ENCODE measurements at places on chromosomes 2 and 18.
A peak's percentile ranks its signal among the peaks of the same experiment; 100 is the strongest.

- no peak for DNase-seq
Observed at GRCh38 chr2:121197369-121198091, 87.5 kb downstream of the TFCP2L1 start.

DNA sequence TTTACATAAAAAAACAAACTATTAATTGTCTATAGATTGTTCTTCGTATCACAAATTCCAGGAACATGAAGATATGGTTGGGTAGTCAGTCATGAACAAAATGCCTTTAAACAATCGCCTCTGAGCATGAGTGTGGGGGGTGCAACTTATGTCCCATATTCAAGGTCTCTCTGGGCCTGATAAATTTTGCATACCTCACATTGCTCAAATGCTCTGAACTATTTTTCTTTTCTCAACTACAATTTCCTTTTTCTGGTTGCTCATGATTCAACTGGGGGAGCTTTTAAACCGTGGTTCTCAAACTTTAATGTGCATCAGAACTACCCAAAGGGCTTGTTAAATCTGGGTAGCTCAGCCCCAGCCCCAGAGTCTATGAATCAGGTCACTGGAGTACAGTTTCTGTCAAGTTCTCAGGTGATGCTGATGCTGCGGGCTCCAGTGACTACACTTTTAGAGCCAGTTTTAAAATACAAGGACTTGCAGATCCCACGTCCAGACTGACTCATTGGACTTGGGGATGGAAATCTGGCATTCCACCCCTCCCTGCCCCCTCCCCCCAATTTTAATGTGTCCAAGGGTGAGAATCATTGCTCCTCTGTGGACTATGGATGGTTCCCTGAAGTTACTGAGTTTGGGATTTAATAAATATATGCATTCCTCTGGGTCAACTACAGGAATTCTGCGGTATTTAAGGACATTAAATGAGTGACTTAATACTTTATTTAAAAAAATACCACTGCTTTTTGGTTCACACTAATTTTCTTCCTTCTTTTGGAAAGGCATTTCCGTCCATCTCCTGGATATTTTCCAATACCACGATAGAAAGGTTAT lies 1.5 kb upstream of the GPD2 start:
- DNase-seq: no peak

DNA sequence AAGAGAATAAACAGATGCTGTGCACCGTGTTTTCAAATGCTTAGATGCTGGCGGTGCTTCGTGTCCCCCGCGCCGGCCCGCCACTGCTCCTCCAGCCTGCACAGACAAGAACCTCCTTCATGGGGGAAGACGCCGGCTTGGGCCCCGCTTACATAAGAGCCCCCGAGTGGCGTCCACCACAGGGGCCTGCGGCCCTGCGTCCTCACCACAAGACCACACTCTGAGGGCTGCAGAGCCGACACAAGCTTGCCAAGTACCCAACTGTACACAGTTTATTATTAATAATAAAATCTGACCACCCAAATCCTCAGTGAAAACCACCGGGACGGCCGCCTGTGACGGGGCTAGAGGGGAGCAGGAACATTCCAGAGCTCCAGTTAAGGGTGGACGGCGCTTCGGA lies 232.2 kb downstream of the HDAC4 start:
- no peak for DNase-seq

DNA sequence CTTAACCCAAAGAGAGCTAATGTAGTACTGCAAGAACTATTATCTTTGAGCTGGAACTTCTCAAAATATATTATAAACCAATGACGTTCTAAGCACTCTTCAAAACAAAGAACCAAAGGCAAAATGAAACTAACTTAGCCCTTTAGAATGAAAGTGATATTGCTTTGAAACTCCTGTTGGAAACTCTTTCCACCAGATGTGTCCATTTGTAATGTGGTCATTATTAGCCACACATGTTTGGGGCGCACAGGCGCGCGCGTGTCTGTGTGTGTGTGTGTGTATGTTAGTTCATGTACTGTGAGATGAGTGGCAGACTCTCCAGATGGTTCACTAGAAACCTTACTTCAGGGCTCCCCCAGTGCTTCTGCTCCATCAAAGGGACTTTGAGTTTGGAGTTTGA lies 323.4 kb downstream of the BCL11A start:
- no peak for DNase-seq

DNA sequence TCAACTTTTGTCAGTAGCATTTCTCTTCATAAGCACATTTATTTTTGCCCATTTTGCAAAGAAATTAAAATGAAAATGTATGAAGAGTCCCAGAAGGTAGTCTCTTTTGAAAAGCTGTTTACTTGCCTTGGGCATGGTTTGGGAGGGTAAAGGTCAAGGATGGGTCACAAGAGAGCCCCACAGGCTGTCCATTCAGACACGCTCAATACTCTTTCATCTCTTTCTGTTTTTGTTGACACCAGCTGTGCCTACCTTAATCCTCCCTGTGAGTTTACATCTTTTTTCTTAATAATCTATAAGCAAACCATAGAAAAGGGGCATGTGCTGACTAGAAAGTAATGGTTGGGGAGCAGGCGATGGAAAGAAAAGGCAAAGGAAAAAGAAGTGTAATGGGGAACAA lies 49.6 kb upstream of the KLF7 start:
- DNase-seq: no peak

DNA sequence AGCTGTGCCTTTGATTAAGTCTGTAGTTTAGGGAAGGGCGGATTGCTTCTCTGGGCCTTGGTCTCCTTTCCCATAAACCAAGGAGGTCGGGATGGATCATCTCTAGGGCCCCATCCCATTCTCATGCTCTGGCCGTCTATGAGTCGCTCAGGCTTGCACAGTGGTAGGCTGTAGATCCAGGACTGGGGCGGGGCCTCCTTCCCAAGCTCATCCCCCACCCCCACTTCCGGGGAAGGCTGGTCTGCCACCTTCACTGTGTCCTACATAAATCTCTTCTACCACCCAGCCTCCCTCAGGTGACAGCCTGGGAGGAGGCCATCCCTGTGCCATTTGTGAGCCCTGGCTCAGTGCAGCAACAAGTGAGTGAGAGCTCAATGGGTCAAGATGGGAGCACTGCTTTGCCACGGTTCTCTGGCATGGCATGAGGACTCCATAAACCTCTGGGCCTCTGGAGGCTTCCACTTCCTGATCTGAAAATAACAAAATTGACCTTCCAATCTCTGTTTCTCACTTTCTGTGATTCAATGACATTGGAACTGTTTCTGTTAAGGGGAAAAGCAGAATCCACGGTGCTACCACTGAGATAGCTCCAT lies 68.5 kb downstream of the SUMO1 start:
- no peak for DNase-seq

- peak; percentile 49 for DNase-seq
Observed at GRCh38 chr2:169047256-169048250, 16.4 kb upstream of the ABCB11 start.

DNA sequence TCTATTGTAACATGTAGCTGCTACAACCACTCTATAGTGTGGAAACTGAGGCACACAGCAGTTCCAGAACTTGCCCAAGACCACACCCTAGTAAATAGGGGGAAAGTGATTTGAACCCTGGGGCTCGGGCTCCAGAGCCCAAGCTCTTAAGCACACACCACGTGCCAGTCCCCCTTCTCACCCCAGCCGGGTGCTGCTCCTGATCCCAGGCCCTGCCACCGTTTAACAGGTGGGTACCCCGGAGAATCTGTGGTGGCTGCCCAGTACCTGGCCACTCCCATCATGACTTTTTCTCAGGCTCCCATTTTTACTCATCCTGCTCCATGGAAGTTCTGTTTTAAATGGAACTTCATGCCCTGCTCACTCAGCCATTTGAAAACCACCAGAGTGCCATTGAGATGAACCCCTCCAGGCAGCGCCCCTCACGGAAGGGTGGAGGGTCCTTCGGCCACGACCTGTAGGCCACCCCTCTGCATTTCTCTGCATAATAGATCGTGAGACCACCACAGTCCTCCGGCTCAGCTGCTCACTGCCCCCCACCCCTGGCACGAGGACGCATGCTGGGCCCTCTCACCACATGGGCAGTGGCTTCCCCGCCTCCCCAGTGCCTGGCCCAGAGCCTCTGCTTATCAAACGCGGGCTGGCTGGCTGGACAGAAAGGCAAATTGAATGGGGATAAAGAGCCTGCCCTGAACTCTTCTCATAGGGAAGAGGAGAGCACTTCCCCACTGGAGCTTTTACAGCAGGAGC lies 42.1 kb downstream of the TMEM37 start:
- DNase-seq: no peak

DNA sequence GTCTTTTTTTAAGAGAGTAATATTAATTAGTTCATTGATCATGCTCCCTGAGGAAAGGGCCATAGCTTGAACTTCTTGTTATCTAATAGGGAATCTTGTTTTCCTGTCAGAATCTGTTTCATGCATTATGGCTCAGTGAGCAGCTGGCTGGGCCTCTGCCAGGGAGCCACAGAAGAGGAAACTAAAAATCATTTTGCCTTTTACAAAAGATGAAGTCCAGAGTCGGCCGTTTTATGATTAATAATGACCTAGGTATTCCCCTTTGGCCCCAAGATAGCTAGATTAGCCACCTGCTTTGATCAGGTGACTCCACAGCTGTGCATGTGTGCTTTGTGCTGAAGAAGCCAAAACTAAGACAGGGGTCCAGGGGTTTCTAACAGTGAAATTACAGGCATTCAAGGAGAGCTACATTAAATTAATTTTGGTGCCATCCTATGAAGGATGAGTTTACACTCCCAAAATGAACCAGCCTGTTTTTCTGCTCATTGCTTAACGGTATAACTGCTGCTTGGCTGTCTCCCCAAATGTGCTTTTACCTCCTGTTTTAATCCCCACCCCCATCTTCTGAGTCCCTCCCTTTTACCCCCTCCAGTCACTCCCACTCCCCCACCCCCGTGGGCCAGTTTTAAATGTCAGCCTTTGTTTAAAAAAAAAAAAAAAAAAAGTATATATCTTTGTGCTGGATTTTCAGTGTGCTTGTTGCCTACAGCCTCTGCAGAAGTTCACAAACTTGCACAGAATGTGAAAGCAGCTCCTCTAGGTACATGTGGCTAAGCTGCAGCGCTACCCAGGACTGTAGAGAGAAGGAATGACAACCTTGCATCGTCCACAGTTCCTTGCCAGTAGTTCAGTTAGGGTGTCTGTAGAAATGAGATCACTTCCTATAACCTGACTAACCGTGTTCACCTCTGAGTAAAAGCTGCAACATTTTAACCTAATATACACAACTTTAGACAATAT lies 93.1 kb downstream of the CABLES1 start:
- DNase-seq: no peak

DNA sequence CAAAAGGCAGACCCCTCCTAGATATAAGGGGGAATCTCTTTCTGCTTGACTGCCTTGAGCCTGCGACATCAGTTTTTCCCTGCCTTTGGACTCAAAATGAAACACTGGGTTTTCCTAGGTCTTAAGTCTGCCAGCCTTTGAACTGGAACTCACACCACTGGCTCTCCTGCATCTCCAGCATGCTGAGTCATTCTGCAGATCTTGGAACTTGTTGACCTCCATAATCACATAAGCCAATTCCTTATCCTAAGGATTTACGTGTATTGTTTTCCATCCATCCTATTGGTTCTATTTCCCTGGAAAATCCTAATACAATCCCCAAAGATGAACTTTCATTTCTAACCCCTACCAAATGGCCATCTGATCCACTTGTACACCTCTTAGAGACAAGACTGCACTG lies 88.0 kb downstream of the AFF3 start:
- DNase-seq: no peak

GRCh38 chr18:11984091-11984490 lies 2.8 kb downstream of the IMPA2 start:
- DNase-seq: no peak

DNA sequence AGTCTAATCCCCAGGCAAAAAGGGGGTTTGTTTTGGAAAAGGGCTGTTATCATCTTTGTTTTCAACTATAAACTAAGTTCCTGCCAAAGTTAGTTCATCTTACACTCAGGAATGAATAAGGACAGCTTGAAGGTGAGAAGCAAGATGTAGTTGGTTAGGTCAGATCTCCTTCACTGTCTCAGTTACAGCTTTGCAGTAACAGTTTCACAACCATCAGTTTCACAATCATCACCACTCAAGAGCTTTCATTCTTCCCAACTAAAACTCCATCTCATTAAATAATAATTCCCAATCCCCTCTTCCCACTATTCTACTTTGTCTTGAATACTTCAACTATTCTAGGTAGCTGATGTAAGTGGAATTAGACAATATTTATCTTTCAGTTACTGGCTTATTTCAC lies 200.9 kb downstream of the NYAP2 start:
- DNase-seq: no peak

GRCh38 chr2:124533226-124533954 lies 508.3 kb downstream of the CNTNAP5 start:
- no peak for DNase-seq

DNA sequence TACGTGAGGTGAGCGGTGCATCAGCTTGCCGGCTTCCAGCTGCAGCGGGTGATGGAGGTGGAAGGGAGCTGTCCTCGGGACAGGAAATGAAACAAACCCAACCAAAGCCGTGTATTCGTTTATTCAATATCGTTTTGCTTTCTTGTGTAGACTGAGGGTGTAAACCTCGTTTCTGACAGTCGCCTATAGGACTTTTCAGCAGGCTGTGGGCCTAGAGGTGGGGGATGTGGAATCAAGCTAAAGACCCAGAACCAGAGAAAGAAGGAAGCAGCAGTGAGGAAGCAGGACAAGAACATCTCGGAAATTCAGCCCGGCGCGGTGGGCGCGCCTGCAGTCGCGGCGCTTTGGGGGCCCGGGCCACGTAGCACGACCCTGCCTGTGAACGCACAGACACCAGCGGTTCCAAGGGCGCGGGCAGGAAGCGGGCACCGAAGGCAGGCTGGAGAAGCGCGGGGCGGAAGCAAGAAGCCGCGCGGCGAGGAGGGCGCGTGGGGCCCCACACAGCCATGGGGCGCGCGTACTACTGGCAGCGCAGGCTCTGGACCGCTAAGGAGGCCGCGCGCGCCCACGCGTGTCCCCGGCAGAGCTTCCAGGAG lies 755 bp upstream of the ATP9B start:
- DNase-seq: no peak

DNA sequence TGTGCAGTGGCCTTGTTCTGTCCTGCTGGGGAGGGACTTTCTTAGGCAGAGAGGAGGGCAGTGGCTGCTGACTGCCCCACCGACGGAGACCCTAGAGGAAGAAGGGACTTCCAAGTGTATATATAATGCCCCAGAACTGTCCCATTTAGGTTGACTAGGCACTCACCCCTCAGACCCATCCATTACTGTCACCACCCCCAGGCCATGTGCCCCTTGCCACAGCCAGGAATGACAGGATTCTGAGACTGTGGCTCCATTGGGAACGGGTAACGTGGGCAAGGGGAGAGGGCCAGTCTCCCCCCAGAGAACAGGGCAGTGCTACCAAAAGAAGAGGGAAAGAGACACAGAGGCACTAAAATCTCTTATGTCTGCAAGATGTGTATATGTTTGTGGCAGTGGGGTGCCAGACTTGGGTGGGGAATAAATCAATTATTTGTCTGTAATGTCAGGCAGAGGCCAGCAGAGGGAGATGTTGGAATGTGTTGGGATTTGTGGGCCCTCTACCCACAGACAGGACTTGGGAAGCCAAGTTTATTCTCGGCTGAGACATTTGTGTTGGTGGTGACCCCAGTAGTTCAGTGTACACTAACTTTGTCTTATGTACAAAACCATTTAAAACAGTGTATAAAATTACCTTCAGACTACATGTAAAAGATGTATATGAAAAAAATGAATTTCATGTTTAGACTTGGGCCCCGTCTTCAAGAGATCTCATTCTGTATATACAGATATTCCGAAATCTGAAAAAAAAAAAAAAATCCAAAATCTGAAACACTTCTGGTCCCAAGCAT lies 24.0 kb upstream of the TMEM37 start:
- DNase-seq: no peak
